DMS 273 treated with DMSO at 0.1 percent for 48 hours (cell line): ENCODE measurements at places on chromosomes 13 and 19.

GRCh38 chr19:42175952-42176648 is 41.4 kb downstream of the DEDD2 start:
- no peak for DNase-seq

GRCh38 chr13:76759877-76760276 is 126.3 kb downstream of the KCTD12 start:
- no peak for DNase-seq

DNA sequence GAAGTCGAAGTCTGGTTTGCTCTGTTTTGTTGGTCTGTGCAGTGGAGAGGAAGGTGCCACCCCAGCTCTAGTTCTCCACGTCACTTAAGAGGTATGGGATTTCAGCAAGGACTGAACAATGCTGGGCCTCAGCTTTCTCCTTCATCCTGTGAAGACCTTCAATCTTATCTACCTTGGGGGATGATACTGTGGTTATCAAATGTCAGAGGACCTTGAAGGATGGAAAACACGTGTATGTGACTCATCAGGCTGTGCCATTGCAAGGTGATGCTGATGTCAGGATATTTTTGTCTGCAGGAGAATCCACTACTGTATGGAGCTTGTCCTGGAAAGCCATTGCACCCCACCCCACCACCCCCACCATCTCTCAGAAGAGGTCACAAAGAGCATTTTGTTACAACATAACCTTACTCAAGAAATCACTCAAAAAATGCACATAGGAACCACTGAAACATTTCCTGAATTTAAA is 81.4 kb upstream of the UQCRFS1 start:
- DNase-seq, result no peak

- DNase-seq, result no peak
Observed at GRCh38 chr19:39407660-39408391, 1.2 kb downstream of the ZFP36 start.

DNA sequence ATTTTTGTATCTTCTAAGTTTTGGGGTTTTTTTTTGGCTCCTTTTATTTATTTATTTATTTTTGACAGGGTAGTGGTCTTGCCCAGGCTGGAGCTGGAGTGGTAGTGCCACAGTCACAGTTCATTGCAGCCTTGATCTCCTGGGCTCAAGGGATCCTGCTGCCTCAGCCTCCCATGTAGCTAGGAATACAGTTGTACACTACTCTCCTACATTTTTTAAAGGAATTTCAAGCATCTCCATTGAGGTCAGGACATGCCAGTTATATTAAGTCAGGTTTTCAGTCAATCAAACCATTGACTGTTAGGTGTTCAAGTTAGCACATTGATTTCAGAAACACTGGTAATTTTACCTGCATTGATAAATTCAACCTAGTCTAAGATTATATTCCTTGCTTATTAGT is 480.5 kb upstream of the SPRY2 start:
- no peak for DNase-seq

- DNase-seq, result no peak
Observed at GRCh38 chr19:39943586-39943985, 9.2 kb upstream of the FCGBP start.

DNA sequence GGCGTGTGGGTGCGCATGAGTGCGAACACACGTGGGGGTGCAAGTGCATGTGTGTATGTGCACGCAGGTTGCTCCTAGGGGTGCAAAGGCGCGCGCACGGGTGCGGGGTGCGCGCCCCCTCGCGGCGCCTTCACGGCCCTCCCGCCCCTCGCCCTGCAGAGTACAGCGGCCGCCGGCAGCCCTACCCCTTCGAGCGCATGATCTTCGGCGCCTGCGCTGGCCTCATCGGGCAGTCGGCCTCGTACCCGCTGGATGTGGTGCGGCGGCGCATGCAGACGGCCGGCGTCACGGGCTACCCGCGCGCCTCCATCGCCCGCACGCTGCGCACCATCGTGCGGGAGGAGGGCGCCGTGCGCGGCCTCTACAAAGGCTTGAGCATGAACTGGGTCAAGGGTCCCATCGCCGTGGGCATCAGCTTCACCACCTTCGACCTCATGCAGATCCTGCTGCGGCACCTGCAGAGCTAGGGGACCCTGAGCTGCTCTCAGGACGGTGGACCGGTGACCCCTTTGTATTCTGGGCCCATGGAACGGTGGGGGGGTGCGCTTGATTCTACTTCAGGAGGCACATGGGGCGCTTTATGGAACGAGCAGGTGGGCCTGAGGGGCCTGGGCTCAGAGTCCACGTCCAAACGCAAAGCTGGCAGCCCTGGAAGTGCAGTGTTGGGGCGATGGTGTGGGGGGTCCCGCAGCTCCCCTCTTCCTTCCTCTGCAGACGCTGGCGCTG is 27.7 kb downstream of the TMEM161A start:
- no peak for DNase-seq

GRCh38 chr13:34578471-34578870 is 363.6 kb upstream of the NBEA start:
- no peak for DNase-seq

DNA sequence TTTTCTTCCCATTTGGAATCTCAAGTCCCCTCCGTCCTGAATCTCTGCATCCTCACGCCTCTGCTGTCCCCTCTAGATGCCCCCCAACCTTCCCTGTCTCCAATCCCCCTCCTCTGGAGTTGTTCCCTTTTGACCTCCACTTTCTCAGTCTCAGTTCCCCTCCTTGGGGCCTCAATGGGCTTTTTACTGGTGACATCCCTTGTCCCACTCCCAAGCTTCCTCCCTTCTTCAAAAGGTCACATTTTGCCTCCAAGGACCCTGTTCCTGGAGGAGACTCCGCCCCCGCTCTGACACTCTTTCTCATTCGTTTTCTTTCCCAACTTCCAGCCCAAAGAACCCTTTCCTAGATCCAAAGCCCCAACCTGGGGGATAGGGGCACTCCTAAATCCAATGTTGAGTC is 1.0 kb downstream of the AP2S1 start:
- DNase-seq, result no peak

- no peak for DNase-seq
Observed at GRCh38 chr13:87986639-87987250, 315.6 kb downstream of the SLITRK5 start.

DNA sequence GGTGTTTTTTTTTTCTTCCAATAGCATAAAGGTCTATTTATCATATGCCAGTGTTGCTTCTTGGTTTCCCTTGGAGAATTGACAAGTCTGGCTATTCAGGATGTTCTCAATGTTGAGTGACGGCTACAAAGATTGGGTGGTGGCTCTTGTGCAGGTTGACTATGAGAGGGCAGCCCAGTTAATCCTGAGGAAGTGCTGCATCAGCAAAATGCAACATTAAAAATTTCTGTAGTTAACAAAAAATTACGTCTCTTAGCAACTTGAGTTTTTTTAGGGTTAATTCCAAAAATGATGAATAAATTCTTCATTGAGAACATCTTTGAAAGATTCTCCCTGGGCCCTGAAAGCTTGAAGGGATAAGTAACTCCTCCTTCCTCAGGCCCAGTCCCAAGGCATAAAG is 147.1 kb downstream of the B3GLCT start:
- DNase-seq, result no peak

DNA sequence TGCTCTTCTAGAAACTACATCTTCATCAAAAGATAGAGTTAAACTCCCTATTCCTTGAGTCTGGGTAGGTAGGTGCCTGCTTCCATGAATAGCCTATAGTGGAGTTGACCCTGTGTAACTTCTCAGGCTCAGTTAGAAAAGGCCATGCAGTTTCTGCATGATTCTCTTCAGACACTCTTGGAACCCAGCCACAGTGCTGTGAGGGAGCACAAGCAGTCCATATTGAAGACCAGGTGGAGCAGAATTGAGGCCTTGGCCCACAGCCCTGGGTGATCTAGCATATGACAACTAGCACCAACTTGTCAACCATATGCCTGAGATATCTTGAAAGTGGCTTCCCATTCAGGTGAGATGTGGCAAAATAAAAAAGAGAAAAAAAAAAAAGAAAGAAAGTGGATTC is 10.3 kb upstream of the PAN3 start:
- DNase-seq, result peak; percentile 68

DNA sequence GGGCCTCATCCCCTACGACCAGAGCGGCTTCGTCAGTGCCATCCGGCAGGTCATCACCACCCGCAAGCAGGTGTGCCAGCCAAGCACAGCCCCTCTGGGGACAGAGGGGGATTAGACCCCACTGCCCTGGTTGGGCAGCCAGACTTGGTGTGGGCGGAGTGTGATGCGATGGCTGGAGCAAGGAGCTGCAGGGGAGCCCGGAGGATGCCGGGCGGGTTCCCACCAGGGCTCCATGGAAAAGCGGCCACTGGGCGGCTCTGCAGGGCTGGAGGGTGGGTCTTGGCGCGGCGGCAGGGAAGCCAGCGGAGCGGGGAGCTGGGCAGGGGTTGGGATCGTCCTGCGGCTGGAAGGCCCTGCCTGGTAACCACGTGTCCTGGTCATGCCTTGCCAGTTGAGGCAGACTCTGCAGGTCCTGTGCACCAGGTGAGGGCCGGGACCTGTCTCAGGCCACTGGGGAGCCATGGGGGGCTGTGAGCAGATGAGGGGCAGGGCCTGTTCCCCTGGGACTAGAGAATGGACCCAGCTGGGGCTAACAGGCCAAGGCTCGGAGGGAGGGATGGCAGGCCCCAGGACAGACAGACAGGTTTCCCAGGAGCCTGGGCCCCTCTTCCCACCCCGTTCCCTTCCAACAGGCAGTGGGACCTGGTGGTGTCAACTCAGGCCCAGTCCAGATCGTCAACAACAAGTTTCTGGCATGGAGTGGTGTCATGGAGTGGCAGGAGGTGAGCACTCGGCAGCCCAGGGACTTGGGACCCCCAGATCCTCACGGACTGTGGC is 6.3 kb downstream of the PTOV1 start:
- DNase-seq, result no peak

- DNase-seq, result no peak
Observed at GRCh38 chr19:49771674-49772139, 4.9 kb downstream of the AP2A1 start.

GRCh38 chr13:98749501-98749900 is 3.0 kb downstream of the SLC15A1 start:
- no peak for DNase-seq

GRCh38 chr19:56538254-56538760 is 441 bp upstream of the ZFP28 start:
- peak; percentile 79 for DNase-seq

DNA sequence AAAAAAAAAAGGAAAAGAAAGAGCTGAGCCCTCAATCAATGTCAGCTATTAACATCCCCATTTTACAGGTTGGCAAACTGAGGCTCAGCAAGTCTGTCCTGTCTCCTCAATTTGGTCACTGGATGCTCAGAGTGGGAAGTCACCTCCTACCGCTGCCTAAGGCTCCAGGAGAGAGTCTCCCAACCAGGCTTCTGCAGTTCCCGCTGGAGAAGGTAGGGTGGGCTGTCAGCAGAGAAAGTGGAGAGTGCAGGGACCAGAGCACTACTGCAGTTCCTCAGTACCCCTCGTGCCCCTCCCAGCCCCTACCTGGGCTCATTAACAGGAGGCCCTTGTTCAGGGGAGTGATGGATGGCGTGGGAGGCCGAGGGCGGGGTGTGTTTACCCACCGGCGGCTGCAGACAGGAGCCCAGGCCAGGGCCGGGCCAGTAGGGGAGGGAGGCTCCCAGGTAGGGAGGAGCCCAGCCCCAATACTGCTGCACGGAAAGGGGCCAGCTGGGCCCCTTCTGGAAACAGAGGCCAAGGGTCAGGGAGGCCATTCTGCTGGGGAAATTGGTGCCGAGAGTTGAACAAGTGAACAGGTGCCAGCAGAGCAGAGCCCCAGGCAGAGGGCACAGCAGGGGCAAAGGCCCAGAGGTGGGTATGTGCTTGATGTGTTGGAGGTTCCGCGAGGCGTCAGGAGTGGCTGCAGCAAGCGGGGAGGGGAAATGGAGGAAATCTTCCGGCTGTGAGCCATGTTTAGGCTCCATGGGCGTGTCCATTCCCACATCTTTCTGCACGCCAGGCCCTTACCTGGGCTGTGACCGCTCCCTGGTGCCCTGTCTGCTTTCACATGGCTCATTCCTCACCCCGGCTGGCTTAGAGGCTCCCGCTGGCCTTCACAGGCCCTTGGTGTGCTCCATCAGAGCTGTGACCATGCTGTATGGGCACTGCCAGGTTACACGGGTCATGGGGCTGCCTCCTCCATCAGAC is 7.6 kb upstream of the COMP start:
- DNase-seq, result no peak

DNA sequence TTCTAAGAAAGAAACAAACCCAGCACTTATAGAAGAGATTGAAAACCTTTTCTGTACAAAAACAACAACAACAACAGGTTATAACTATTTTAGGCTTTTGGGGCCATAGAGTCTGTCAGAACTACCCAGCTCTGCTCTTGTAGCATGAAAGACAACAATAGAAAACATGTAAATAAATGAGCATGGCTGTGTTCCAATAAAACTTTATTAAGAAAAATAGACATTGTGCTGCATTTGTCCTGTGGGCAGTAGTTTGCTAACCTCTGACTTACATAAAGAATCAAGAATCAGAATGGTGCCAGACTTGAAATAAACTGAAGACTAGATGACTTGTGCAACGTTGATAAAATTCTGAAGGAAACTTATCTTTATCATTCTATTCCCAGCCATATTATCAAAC is 617.5 kb downstream of the DIAPH3 start:
- DNase-seq, result no peak

DNA sequence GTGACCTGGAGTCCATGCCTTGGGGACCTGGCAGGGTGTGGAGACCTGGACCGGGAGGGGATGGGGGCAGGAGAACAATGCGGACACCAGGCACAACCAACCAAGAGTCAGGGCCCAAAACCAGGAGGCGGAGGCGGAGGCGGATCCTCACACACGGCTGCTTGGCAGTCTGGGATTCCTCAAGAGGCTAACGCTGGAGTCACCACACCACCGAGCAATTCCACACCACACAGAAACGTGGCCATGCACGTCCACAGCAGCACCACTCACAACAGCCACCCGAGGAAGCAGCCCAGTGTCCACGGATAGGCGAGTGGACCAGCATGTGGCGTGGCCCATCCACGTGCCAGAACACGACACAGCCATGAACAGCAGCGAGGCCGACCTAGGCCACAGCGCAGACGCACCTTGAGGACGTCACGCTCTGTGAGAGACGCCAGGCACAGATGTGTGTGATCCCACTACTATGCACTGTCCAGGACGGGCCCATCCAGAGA is 17.7 kb downstream of the SBNO2 start:
- DNase-seq, result no peak

DNA sequence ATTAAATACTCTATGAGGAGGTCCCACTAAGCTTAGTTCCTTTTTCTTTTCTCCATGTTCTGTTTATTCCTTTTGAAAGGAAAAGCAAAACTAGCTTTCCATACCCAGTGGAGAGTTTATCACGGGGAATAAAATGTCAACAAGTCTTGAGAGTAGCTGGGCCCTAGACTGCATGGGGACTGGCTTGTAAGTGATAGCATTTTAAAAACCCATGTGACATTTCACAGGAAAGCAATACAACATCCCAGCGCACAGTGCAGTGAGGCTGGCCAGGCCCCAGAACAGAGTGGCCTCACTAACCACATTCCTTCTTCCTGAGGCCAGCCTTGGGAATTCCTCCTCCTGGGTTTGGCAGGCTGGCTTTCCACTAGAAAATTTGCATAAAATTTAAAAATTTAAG is 149.8 kb downstream of the DLEU7 start:
- no peak for DNase-seq

- DNase-seq, result no peak
Observed at GRCh38 chr13:92510416-92510815, 716.2 kb upstream of the GPC6 start.
